WTC11 (cell line): ENCODE measurements at places on chromosomes 7 and 10. TPM values are rescaled to one million over a fixed set of nuclear protein-coding genes. Genes with fewer than 3 reads are reported as not detected.

DNA sequence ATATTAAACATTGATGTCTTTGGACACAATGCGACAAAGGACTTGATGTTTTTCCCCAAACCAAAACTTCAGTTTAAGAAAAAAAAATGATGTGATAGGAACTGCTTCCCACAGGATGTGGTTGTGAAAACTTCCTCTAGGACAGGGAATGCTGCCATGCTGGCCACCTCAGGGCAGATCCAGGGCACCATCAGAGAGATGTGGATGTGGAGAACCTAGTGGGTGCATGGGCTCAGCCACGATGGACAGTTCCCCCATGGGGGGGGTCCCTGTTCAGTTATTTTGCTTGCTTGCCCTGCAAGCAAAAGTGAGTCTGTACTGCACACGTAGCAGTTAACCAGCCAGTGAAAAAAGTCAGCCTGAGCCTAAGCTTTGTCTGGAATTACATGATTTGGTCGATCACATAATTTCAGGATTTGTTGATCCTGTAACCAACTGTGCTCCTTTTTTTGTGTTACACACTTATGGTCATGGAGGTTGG, 36.3 kb downstream of the LAMB4 start:
- H3K36me3 ChIP-seq: no peaks in the 10 kb centered on the region
- no peak for DNase-seq
- no peaks in the 10 kb centered on the region for H3K4me1 ChIP-seq

GRCh38 chr7:41336981-41337380, 365.9 kb downstream of the INHBA start:
- H3K4me1 ChIP-seq: no peaks in the 10 kb centered on the region
- H3K4me3 ChIP-seq: no peak overlapping the region
- H3K27me3 ChIP-seq: no peaks in the 10 kb centered on the region; the same call in 1 of the 2 replicates
- H3K27ac ChIP-seq: no peak overlapping the region
- no peaks in the 10 kb centered on the region for H3K36me3 ChIP-seq
- DNase-seq: no peak

Gene C10orf62
- 0.21 to 0.34 TPM in 2 of 3 replicates, not detected in the other for total RNA-seq

DNA sequence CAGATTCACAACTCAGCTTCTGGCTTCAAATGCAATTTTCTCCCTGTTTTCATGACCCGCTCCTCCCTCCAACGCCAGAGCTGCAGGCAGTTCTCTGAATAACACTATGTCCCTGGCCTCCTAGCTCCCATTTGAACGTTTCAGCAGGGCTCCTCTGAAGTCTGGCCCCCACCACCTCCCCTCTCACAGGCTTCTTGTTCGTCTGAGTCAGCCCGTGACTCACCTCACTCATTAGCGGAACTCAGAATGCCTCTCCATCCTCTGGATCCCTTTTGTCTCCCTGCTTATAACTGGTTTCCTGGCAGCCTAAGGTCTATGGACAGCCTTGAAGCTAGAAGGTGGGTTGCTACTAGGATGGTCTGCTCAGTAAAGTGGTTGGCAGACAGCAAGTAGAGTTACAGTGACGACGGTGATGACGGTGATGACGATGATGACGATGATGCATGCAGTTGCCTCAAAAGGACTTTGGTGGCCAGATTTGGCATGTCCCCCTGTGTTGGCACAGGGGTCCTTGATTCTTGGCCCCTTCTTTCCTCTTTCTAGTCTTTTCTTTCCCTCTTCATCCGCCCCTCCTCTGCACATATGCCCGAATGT, 83.3 kb upstream of the MKLN1 start:
- no peak overlapping the region for H3K27ac ChIP-seq
- H3K36me3 ChIP-seq: no peaks in the 10 kb centered on the region
- peaks cover 11% of the 10 kb centered on the region for H3K4me1 ChIP-seq
- H3K4me3 ChIP-seq: no peak overlapping the region
- DNase-seq: no peak

DNA sequence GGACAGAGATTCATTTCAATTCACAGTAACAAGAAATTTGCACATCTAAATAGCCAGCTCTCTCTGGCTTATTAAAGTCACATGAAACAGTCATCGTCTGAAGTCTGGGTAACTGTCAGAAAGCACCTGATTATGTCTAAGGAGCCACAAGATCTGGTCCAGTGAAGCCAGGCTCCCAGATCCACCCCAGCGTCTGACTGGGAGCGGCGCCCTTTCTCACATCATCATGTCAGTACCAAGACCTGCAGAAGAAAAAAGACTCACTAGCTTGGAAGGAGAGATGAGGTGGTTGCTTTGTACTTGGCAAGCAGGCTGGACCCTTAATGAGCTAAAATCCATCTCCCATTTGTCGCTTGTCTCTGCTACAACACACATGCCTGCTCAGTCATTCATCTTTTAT, 58.4 kb downstream of the VOPP1 start:
- DNase-seq: no peak
- peaks cover 49% of the 10 kb centered on the region for H3K4me1 ChIP-seq
- H3K36me3 ChIP-seq: peaks cover 19% of the 10 kb centered on the region

DNA sequence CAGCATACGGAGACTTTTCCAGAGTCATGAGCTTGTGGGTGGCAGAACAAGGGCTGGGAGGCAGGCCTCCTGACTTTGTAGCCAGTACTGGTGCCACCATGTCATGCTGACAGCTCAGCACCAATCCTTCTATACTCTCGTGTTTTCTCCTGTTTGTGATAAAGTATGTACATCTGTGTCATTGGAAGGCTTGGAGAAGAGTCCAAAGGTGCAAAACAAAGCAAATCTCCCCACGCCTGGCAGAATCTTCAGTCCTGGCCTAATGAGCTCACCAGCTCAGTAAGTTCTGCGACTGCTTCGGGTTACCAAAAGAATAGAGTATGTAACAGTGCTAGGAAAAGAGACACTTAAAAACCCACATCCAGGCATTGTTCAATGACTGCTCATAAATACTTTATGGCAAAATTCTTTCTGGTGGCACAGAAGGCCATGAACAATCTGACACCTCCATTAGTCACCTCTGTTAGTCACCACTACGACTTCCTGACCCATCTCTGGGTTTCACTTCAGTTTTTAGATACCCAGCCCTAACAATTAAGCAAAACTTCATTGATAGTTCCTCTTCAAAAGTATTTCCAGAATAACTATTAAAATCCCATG, 24.5 kb downstream of the STEAP1 start:
- no peaks in the 10 kb centered on the region for H3K27me3 ChIP-seq
- no peak overlapping the region for H3K4me3 ChIP-seq
- no peak for DNase-seq
- H3K4me1 ChIP-seq: peaks cover 9% of the 10 kb centered on the region

- DNase-seq: no peak
- no peaks in the 10 kb centered on the region for H3K27me3 ChIP-seq
- 0 out of 2 replicates have a peak overlapping the region, but pooled peaks have one; percentile 26 for H3K27ac ChIP-seq
These were observed 23.3 kb downstream of the CAPZA2 start for GRCh38 chr7:116885724-116886123.

DNA sequence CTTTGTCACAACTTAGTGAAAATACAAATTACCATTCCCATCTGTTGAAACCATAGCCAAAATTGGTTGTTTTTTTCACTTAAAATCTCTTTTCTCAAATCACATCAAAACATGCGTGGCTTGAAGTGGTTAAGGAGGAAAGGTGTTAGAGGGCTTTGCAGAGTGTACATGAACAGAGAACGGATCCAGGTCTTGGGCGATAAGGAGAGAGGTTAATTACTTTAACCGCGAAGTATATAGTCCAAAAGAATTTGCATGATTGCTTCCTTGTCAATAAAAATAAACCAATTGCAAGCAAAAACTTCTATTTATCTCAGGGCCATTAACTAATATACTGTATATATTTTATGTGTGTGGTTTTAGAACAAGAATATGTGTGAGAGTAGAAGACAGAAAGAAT, 813.9 kb upstream of the SORCS1 start:
- H3K27ac ChIP-seq: no peak overlapping the region
- no peaks in the 10 kb centered on the region for H3K27me3 ChIP-seq
- DNase-seq: no peak
- peaks cover 12% of the 10 kb centered on the region for H3K36me3 ChIP-seq

Gene CPA5
- not detected in 3 replicates for total RNA-seq
